Kidney (tissue), 22 donors: ENCODE measurements at places on chromosomes 6 and 20.

DNA sequence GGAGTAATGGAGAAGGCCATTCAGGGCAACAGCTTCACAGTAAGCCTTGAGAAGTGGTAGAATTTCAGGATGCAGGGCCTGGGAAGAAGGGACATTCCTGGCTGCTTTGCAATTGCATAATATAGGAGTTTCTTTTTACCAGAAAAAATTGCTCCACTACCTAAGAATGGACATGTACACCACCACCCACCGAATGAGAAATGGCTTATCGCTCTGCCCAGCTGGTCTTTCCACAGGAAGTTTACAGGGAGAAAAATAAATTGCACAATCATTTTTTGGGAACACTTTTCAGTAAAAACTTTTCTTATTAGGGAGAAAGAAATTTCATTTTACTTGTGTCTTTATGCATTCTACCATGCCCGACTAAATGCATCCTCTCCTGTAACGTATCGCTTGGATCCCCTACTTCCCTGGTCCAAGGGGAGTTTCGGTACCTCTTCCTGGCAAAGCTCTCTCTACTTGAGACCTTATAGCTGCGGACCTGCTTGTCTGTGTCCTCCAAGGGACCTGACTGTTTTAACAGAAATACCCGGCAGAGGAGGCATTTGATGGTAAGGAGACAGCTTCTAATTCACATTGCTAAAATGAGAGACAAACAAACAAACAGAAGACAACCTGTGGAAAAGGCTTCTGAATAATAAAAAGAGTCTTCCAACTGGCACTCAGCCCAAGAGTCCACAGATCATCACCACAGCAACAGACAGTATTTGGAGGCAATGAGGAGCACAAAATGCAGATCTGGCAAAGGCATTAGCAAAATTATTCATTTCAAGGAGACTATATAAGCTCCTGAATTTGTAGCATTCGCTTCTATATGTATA, 54.2 kb downstream of the MAP3K5 start:
- peak; percentile 53 for DNase-seq

DNA sequence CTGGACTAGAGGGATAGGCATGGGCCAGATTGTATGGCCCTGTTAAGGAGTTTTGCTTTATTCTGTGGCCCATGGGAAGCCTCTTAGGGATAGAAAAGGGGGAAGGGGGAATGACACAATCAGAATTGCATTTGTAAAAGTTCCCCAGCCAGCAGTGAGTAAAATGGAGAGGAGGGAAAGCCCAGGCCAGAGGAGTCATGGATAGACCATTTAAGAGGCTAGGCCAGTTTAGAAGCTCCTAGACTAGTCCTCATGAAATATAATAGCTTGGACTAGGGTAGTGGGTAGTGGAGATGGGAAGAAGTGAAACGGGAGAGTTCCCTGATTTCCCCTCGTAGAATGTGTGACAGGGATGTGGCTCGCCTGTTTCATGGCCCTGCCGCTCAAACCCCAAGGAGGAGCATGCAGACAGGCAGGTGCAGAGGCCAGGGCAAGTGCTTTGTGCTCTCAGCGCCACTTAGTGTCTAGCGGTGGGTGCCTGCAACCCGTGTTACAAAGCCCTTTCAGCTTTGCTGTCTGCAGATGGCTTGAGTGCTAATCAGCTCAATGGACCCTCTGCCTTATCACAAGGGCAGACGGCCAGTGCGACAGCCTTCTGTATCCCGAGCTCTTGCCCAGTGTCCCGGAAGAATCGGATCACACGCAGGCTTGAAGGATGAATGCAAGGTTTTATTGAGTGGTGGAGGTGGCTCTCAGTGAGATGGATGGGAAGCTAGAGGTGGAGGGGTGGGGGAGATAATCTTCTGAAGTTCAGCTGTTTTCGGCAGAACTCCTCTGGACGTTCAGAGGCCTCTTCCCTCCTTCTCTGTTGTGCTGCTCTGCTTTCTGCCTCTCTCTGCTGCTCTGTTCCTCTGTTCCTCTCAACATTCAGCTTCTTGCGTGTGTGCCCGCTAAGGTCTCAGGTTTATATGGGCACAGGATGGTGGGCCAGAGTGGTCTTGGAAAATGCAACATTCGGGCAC, 141.1 kb downstream of the CEP57L1 start:
- no peak for DNase-seq

- DNase-seq = no peak
Observed at GRCh38 chr6:14518515-14519217, 401.1 kb downstream of the CD83 start.

DNA sequence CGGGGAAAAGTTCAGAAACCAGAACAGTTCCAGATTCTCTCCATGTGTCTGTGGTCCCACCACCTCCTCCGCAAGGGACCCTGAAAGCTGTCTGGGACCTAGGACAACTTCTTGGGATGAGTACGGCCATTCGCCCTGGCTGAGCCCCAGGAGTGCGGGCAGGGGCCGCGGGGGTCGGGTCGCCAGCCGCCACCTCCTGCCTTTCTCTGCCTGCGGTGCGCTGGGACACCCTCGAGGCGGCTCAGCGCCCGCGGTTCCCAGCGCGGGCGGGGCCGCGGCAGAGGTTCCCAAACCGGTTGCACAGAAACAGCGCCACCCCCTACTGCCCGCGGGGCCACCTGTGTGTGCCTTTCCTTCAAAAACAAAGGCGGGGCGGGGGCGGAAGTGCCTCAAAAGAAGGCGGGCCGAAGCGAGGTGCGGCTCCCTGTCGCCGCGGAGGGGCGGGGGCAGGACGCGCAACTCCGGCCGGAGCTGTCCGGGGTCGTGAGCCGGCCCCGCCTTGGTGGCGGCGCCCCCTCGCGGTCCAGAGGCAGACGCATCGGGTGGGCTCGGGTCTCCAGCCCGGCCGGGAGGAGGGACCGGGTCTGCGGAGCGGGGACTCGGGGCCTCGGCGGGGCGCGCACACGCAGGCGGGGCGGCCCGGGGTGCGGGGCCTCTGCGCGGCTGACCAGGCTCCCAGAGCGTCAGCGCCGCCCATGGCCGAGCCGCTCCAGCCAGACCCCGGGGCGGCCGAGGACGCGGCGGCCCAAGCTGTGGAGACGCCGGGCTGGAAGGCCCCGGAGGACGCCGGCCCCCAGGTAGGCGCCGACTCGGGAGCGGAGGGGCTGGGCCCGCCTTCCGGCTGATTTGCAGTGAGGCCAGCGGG, at the start of gene HEBP2:
Gene HEBP2, plus strand, starts transcription at position 423 of the 865 bp plus-strand sequence. Its CDS starts 273 bp downstream, at position 696.
- DNase-seq = peak; percentile 98

DNA sequence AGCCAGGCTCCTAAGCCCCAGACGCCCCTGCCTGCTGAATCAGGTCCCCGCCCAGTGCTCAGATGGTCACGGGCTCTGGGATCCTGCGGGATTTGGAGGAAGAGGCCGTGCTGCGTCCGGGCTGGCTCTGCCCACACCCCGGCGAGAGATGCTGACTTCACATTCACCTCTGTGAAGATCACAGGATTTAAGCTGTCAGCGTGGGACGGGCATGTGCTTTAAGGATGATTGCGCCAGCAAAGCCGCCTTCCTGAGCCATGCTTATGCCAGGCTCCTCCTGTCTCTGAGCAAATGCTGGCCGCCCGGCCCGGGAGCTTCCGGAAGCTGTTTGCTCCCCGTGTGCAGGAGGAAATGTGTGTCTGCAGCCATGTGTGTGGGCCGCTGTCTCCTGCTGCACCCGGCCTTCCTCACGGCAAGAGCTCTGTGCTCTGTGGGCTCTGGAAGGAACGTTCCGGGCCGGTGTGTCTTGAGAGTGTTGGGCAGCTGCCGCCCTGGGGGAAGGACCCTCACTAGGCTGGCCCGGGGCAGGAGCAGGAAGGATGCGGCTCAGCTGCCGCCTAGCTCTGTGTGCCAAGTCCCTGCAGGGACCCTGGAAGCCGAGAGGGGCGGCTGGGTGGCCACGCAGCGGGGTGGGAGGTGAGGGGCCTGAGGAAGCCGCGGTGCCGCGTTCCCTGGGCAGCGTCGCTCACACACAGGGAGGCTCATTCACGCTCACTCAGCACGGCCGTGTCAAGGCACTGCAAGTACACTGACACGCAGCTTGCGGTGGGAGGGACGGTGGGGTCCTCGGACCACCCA, 19.0 kb upstream of the BHLHE23 start:
- no peak for DNase-seq

GRCh38 chr6:56628105-56628504, 14.6 kb downstream of the DST start:
- no peak for DNase-seq

GRCh38 chr20:59939052-59939878, 840 bp downstream of the PPP1R3D start:
- peak; percentile 44 for DNase-seq

GRCh38 chr6:152298848-152299735, 338.1 kb downstream of the SYNE1 start:
- DNase-seq = peak; percentile 7

- DNase-seq = no peak
Observed at GRCh38 chr6:101395345-101395744, 1.8 kb downstream of the GRIK2 start.

DNA sequence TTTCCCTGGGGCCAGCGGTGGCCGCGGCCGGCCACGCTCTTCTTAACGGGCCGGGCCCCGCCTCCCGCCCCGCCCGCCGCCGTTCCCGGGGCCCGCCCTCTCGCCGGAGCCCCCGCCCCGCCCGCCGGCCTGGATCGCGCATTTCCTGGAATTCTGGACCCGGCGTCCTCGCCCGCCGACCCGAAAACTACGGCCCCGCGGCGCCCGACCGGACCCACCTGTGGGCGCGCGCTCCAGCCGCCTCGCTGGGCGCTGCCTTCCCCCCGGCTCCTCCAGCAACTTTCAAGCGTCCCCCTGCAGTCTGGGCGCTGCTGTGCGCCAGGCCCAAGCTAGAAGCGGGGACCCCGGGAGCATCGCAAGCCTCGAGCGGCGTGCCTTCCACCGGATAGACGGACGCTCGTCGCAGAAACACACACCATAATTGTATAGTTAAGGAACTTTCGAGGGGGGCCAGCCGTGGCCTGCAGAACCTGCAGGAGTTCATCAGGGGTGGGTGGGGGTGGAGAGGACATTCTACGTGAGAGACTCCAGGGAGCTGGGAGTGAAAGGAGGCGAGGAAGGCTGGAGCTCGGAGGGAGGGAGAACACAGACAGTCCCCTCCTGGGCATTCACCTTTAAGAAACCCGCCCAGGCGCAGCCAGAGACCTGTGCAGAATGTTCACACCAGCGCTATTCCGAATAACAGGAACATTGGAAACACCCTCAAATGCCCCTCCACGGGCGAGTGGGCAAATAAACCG, at the start of gene ADA:
Gene ADA, minus strand, starts transcription at position 16 of the 740 bp plus-strand sequence. CDS start 92 bp downstream, outside the sequence.
- peak; percentile 58 for DNase-seq
